ENCODE measurements at places on chromosomes 5 and 9.

DNA sequence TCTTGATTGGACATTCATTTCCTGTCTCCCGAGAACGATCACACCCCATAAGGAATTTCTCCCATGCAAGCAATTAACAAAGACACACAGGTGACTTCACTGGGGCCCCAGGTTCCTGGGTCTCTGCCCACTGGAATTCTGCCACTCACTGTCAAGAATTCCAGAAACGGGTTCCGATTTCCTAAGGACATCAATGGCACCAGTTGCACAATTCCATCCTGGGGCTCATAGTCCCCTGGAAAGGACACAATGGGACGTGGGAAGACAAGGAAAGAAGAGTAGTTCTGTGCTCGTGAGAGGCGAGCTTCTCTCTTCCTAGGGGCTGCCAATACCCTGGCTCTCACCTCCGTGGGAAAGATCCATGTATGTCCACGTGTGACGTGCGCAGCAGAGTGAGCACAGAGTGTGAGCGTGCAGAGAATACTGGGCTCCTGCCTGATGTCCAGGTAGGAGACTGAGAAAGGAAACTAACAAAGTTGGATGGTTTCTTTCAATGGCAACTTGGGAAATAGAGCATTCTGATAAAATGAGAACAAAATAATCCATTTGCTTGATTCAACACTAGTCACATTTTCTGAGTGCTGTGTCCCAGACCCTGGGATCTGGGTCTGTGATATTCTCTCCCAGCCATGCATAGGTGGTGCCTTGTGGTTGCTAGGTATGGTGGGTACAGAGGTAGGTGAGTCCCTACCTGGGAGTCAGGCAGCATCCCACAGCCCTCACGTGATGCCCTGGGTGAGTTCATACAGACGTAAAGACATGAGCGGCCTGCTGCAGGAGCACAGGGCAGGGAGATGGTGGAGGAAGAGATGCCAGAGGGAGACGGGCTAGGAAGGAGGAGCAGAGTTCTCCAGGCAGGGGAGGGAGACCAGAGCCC is 159.8 kb downstream of the COL23A1 start:
- no peak for DNase-seq

DNA sequence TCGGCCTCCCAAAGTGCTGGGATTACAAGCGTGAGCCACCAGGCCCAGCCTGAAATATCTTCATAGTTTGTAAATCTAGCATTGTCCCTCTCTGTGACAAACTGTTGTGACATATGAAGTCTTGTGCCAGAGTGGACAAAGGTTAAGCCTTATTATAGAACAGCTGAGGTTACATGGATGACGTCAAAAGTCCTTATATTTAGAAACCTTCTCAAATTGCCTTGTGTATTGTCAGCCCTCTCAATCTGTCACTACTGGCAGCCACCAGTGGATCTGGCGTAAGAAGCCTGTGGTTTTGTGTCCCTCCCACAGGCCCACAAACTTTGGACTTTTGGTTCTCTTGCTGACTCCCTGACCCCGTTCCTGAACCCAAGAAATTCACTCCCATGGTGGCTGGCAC is 79.4 kb upstream of the CCDC112 start:
- DNase-seq = no peak

DNA sequence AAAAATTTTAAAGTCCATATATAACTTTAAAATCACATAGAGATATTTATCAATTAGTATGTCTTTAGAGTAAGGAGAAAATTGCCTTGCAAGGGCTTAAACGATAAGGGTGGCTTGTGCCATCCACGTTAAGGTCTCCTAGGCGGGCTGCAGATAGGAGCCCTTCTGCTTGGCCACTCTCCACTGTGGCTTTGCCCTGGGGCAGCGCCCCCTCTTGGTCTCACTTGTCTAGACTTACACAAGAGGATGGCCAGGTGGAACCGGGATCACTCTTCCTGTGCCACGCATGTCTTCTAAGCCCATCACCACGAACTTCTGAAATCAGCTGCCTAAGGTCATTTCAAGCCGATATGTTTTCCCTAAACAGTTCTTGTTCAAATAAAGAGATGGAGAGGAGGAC is 2.9 kb downstream of the FPGS start:
- DNase-seq = no peak

DNA sequence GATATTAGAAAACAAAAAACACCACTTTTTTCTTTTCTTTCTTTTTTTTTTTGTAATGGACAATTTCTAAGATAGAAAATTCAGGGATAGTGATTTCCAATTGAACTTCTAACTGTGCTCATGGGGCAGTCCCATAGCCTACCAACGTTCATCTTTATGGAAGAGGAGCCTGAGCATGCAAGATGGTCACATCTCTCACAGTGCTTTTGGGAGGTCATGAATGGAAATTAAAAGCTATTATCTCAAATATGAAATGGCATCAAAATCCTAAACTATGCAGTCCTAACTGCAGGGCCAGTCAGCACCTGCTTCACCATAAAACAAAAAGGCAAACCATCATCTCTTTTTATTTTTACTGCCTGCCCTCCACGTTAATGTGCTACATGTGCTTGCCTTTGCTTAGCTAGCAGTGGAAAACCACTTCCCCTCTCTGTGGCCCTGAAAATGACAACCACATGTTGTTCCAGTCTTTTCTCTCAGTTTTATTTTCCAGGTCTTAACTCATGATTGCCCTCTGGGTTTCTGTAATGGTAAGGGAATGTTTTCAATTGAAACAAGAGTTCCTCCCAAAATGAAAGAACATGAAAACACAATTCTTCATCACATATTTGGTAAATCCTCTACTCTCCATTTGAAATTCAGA is 16.7 kb downstream of the IFNB1 start:
- DNase-seq = no peak

DNA sequence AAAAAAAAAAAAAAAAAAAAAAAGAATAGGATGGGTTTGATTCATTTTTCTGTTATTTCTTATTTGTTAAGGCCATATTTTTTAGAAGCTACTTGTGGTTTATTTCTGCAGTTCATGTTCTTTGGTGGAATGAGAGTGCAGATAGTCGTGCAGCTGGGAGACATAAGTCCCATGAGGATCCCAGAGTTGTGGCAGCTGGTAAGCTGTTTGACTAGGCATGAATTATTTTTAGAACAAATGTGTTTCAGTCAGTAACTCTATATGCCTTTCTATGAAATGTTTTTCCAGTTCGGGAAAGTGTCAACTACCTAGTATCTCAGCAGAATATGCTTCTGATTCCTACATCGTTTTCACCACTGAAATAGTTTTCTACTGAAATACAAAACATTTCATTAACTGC is 5.0 kb upstream of the NIPSNAP3B start:
- DNase-seq = no peak

GRCh38 chr9:72658703-72659102 is 137.3 kb downstream of the TMC1 start:
- DNase-seq = no peak

DNA sequence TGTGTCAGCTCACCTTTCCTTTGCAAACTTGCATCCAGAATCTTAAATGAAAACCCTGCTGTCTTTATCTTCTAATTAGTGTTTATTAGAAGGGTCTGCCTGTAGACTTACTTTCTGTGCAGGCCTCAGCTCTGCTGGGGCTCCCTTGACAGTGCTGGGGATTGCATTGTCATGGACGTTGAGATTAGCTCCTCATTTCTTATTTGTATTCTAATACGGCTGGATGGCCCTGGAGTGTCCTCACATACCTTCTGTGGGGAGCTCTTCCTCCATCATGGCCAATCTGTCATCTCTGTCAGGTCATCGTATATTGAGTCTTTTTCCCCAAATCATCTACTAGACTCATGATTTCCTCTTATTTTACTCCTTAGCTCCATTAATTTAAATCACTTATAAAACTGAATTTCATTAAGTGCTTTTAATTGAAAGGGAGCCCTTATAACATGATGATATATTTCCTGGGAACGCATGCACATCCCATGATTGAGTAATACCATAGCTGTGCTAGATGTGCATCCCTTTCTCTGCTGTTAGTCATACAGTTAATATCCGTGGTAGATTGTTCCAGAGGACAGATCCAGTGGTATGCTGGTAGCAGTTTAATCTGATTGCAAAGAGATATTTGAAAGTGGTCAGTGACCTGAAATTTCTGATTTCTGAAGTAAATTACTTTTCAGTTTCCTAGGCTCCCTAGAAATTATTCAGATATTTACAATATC is 61.6 kb downstream of the ICE1 start:
- no peak for DNase-seq

GRCh38 chr9:75491533-75491932 is 398.9 kb upstream of the PCSK5 start:
- DNase-seq = no peak

DNA sequence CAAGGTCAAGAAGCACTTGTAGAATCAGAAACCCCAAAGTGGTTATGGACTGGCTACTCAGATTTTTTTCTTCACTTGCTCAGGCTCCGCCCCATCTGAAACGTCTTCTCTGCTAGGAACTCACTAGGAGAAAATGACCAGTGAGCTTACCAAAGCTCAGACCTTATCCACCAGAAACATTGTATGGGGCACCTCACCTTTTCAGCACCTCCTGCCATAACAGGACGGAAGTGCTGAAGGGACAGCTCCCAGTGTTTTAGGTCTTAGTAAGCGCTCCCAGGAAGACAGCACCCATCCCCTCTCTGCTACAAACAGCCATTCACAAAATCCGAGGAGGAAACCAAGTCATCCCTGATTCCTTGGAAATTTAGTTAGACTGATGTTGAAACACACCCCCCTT is 1.2 kb upstream of the GABRA1 start:
- DNase-seq = no peak

GRCh38 chr9:76374783-76375559 is 19.3 kb downstream of the RFK start:
- DNase-seq = no peak

GRCh38 chr5:6188344-6188743 is 190.0 kb downstream of the MED10 start:
- no peak for DNase-seq

- no peak for DNase-seq
These were observed 12.5 kb downstream of the ARAP3 start for GRCh38 chr5:141669520-141669919.

GRCh38 chr5:153807801-153808200 is 230.9 kb downstream of the FAM114A2 start:
- DNase-seq = no peak

- no peak for DNase-seq
These were observed 850 bp downstream of the RRAGA start for GRCh38 chr9:19049917-19050636.

GRCh38 chr5:58940446-58940845 is 357.6 kb downstream of the RAB3C start:
- DNase-seq = no peak

DNA sequence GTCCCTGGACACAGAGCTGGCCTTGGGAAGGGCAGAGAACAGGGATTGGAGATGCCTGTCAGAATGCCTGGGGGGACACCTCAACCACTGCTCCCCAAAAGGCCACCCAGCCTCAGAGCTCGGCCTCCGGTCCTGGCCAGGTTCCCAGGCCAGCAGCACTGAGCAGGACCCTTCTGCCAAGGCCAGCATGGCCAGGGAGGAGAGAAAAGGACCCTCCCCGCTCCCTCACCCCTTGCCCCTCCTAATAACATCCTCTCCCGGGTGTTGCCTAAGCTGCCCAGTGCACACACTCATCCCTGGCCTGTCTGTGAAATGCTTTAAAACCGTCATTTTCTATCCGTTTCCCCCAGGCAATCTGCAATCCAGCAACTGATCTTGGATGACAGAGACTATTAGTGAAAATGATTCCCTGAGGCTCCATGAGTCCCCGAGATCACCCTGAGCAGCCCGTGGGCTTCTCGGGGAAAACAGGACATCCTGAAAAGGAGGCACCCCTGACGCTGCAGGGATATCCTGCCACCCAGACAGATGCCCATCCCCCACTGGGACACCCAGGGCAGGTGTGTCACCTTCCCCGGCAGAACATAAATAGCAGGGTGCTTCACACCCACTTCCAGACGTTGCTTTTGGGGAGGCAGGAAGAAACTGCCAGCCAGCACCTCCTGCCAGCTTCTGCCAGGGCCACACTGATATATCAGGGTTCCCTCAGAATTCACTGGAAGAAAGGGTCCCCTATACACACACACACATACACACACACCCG is 75.3 kb downstream of the ADAMTS2 start:
- DNase-seq = no peak
